T-helper 1 cell (primary cell): ENCODE measurements at places on chromosomes 3 and 15.

GRCh38 chr3:134998855-134999254 lies 203.8 kb downstream of the EPHB1 start:
- DNase-seq = no peak

DNA sequence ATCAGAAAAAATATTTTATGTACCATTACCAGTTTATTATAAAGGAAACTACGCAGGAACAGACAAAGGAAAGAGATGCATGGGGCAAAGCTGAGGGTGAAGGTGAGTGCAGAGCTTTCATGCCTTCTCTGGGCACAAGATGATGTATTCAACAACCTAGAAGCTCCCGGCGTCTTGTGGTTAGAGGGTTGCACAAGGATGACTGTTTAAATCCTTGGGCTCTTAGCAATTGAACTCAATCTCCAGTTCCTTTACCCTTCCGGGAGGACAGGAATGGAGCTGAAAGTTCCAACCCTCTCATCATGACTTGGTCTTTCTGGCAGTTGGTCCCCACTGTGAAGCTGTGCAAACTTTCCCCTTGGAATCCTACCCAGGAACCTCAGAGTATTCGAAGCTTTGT lies 542.0 kb downstream of the EPHA3 start:
- no peak for DNase-seq

DNA sequence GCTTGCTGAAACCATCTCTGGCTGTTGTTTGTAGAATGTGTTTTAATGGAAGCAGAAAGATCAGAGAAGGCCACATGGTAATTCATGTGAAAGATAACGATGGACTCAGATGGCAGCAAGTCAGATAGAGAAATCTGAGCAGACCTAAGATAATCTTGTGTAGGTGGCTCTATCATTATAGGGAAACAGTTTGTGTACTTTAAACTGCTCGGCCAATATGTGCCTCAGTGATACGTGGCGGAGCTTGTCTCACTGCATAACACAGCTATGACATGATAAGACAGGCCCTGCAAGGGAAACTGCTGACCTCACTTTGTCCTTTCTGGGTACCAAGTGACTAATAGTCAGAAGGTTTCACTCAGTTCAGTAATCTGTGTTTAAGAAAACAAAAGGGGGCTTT lies 51.0 kb downstream of the MME start:
- no peak for DNase-seq

DNA sequence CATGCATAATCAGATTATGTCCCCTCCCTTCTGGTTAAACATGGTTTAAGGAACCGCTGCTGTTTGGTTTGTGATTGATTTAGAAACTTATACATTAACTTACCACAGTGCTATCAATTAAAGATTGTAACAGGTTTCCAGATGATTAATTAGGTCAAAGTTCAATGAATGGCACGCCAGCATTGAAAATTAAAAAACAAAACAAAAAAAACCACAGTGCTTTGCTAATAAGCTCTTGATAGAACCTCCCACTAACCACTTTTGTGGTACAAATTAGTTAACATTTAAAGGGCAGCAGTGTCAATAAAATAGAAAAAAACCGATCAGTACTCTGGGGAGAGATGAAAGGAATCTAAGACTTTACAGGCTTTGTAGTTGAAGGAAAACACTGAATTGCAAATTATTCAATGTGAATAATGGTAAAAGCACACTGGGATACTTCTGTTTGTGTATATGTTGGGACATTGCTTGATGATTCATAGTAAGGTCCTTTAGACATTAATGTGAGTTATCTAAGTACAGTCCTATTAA lies 7.6 kb upstream of the C3orf38 start:
- no peak for DNase-seq

DNA sequence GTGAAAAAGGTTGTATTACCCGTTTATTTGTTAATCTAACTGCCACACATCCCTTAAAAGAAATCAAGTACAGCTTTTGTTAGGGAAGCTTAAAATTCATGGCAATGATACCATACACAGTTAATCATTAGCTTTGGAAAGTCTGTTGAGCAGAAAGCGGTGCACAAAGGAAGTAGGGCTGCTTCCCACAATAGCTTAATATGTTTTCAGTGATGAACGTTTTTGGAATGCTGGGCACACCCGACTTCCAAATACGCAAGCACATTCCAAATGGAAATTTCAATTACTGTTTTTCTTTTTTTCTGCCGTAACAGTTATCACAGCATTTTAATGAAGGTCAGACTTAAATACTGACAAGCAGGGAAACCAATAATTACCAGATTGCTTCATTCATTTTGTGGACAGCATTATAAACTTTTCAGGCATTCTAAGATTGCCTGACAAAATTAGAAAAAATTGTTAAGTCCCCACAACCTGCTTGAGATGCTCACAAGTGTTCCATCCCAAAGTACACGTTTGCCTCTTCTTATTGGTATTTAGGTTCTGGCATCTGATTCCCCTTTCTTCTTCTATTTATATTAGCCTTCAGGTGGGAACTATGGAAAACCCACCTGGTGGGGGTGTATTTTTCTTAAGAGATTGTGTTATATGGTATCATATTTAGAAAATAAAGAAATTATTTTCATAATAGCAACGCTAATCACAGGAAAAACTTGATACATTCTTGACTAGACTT lies 1.1 kb upstream of the ECT2 start:
- no peak for DNase-seq

DNA sequence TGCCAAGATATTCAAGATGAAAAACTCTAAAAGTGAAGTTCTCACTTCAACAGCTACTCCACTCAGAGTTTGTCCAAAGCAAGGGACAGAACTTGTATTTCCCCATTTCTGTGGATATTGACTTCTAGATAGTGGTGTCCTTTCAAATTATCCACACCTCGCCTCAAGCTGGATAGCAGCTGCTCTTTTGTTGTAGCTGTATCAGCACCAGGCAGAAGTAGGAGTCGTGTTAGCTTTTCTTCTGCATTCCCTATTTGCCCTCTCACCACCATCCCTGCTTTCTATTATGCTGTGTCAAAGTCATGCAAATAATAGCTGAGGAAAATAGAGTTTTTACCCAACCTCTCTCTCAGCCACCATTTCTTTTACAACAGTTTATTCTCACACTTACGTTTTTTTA lies 303.8 kb downstream of the EPHA3 start:
- no peak for DNase-seq

GRCh38 chr3:49877716-49878115 lies 8.0 kb upstream of the CAMKV start:
- no peak for DNase-seq

- no peak for DNase-seq
These were observed 240.7 kb upstream of the ST8SIA2 start for GRCh38 chr15:92152983-92153382.

- DNase-seq = no peak
These were observed 75.7 kb upstream of the EPHB3 start for GRCh38 chr3:184485906-184486305.

GRCh38 chr15:69994429-69995205 lies 103.1 kb downstream of the TLE3 start:
- DNase-seq = no peak

DNA sequence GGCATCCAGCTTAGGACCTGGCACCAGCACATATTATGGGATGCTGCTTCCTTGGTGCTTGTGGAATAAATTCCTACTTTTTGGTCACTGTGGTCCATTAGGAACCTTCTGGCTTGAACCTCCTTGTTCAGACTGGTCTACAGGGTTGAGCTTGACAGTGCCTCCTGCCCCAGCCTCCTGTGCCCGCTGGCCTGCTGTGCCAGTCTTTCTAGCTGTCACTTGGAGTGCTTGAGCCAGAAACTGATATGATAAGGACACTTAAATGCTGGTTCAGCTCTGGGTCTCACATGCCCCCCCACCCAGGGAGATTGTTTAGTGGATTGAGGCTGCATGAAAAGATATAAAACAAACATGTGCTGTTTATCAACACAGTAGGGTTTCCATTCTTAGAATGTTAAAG lies 147.8 kb downstream of the SLCO3A1 start:
- no peak for DNase-seq

- DNase-seq = no peak
These were observed 133.4 kb upstream of the MITF start for GRCh38 chr3:69605867-69606266.

DNA sequence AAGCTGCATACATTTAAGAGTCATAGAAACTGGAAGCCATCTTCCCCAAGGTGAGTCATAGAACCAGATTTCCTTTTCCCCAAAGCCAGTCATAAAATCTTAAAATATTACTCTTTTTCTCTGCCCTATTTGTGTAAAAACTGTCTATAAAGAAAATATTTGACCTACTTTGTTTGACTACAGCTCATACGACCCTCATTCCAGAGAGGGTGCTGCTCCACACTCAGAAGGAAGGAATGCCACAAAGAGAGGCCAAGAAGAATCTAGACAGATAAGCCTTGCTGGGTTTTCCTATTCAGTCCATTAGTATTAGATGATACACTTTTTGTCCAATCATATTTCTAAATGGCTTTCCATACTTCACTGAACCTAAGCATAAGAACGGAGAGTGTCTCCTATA lies 671.6 kb upstream of the SGO1 start:
- DNase-seq = no peak

- DNase-seq = no peak
These were observed 28.2 kb upstream of the GOLGA6C start for GRCh38 chr15:75230016-75230343.

- no peak for DNase-seq
These were observed 18.1 kb downstream of the SCG3 start for GRCh38 chr15:51699373-51699772.

DNA sequence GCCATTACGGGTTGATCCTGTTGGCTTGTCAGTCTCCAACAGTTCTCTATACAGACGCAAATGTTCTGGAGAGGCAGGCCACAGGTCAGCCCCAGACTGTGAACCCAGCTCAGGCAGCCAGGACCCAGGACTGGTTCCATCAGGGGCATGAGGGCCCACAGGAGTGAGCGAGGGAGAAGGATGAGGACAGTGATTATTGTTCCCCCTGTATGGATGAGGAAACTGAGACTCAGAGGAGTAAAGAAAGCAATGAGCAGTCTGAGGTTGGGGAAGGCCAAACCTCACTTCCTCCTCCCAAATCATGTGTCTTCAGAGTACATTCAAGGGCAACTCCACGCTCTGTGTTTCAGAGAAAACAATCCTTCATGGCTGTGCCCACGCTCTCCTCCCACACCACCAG lies 121.9 kb downstream of the RPLP1 start:
- no peak for DNase-seq
